GM18507 (cell line): ENCODE measurements at places on chromosomes 11 and 22.

DNA sequence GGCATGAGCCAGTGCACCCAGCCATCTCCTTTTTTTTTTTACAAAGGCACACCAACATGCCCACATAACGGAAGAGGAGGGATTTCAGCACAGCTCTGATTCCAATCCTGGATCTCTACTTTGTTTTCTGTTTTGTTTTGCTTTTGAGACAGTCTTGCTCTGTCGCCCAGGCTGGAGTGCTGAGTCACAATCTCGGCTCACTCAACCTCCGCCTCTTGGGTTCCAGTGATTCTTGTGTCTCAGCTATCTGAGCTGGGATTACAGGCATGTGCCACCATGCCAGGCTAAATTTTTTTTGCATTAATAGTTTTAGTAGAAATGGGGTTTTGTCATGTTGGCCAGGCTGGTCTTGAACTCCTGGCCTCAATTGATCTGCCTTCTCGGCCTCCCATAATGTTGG is 28.1 kb downstream of the VSTM5 start:
- DNase-seq: no peak

DNA sequence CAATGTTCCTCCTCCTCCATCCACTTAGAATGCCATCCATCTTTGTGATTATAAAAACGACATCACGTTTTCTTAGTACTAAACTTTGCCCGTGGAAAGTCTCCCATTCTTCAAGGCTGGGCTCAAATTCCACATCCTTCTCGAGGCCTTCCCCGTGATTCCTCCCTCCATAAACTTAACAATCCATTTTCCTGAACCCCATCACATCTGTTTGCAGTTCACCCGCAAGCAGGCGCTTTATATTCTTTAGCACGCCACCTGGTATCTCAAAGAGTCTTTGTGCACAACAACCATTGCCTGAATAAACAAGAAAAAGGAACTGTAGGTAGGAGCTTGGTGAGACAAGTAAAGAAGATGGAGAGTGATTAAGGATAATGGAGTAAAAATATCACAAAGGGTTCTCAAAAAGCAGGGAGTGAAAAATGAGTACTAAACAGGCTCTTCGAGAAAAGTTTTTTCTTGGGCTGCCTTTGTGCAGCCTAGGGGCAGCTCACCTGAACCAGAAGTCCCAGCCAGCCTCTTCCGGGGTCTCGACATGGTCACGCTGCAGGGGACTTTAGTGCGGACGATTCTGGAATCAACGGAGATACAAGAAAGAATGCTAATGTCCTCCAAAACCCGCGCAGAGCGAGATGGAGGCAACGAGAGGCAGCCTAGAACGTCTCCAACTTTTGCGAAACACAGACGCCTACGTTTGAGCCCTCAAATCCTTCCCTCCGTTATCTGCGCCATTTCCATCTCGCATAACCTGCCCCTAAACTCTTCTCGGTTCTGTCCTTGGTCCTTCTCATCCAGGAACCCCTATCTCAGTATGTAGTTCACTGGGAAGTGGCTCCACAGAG is 585 bp downstream of the THYN1 start:
- DNase-seq: no peak

- DNase-seq: no peak
These were observed 58.7 kb upstream of the NCAM1 start for GRCh38 chr11:112902361-112903011.

DNA sequence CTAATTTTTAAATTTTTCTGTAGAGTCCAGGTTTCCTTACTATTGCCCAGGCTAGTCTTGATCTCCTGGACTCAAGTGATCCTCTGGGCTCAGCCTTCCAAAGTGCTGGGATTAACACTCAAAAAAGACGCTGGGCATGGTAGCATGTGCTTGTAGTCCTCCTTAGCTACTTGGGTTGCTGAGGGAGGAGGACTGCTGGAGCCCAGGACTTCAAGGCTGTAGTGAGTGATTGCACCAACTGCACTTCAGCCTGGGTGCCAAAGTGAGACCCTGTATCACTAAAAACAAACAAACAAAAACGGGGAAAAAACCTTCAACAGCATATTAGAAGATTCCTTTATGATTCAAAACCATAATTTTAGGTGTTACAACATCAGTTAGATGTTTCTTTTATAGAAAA is 44.6 kb downstream of the RSF1 start:
- no peak for DNase-seq

DNA sequence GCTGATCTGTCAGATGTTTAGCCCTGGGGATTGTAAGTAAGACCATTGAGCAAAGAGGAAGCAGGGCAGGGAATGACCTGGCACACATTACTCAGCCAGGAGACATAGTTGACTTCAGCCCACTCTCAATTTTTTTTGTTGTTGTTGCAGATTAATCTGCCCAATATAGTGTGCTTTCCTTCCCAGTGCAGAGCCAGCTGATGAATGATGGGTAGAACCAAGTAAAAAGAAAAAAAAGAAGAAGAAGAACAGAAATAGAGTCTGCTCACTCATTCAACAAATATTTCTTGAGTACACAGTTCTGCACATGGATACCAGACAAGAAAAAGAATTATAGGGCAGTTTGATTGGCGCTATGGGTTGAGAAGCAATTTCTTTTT is 292.7 kb downstream of the ETS1 start:
- no peak for DNase-seq

- DNase-seq: no peak
These were observed 31.9 kb downstream of the PPP2R1B start for GRCh38 chr11:111734101-111734953.

GRCh38 chr22:45502215-45503049 is at the start of gene FBLN1:
TSS of gene FBLN1 (plus strand) at chr22:45502883. CDS start at chr22:45502986, 103 bp downstream.
- DNase-seq: no peak
